ENCODE measurements at places on chromosomes 2 and 18.

GRCh38 chr18:45656194-45656770 is 41.0 kb downstream of the SLC14A2 start:
- DNase-seq: no peak

- no peak for DNase-seq
These were observed 35.6 kb upstream of the SYT4 start for GRCh38 chr18:43312891-43313290.

- DNase-seq: no peak
These were observed 19.0 kb upstream of the COBLL1 start for GRCh38 chr2:164860694-164861042.

- no peak for DNase-seq
These were observed 104.7 kb upstream of the NABP1 start for GRCh38 chr2:191573216-191573615.

DNA sequence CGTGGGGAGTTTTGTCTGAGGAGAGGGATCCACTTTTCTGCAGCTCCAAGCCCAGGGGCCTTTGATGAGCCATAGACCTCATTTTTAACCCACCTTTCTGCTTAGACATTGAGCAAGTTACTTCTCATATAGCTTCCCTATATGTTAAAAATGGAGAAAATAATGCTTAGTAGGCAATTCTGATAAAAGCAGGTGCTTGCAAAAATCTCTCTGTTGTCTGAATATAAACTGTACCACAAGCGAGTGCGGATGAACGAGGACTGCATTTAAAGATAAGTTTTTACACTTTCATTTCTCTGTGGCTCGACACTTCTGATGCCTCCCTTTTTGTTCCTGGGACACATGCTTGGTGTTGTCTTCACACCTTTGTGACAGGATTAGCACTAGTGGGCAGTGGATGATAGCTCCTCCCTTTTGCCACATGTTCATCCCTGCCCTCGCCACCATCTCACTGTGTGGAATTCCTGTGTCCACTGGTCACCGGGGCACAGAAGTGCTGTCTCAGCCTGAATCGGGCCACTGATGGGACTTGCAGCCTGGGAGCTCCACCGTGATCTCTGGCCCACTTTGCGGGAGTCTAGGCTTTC is 1.6 kb downstream of the TYMS start:
- no peak for DNase-seq
